ENCODE measurements at places on chromosomes 2 and 18.
A peak's percentile ranks its signal among the peaks of the same experiment; 100 is the strongest.

DNA sequence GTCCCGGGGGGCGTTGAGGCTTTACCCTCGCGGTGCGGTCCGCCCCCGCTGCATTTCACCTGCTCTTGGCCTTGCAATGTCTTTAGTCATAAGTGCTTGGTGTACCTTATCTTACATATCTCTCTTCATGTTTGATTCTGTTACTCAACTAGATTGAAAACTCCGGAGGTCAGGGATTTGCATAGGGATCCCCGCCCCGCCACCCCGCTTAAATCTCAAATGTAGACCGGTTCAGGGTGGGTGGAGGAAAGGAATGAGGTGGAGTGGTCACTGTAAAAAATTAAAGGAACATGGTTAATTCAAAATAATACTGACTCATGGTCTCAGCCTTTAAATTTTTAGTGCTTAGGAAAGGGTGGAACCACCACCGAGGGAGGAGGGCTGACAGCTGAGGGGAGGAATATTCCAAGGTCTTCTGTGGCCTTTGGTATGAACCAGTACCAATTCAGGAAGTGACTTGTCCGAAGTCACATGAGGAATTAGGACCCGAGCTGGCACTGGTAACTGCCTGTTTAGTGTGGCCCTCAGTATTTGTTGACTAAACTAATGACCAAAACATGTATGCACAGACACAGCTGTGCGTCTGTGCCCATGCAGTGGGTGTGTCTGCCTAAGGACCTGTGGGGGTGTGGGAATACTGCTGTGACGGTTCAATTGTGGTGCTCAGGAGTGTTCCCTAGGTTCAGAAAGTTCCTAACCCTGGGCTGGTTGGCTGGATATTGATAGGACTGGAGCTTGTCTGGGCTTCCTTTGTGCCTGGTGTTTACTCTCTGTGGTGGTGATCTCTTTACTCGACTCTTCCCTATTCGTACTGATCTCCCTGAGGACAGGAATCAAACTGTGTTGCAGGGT is 1.0 kb downstream of the PLEKHB2 start:
- DNase-seq, result peak; percentile 58

DNA sequence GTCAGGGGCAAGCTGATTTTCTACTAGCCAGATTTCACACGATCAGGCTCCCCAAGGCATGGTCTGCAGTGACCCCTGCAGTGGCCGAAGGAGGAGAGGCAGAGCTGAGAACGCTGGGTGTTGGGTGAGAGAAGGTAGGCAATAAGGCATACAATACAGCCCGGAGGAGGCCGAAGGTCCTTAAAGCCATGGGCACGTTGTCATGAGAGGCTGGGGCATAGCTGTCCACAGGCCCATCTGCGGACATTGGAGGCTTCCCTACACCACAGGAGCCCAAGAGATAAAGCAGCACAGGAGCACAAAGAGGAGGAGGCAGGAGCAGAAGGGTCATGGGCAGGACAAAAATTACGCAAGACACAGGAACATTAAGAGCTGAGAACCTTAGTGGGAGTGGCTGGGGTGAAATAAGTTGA is 16.7 kb upstream of the BZW1 start:
- DNase-seq, result no peak

GRCh38 chr2:105450471-105450870 is 51.6 kb upstream of the FHL2 start:
- DNase-seq, result no peak

- no peak for DNase-seq
Observed at GRCh38 chr2:126802774-126803433, 95.8 kb upstream of the TEX51 start.

- no peak for DNase-seq
Observed at GRCh38 chr2:236146436-236146835, 21.8 kb downstream of the GBX2 start.

GRCh38 chr2:105391058-105391627 is 7.7 kb downstream of the FHL2 start:
- no peak for DNase-seq
